ENCODE measurements at places on chromosomes 5 and 9.

- no peak for DNase-seq
Observed at GRCh38 chr5:41736641-41737040, 133.6 kb downstream of the OXCT1 start.

GRCh38 chr5:179259731-179260323 lies 85.4 kb downstream of the ADAMTS2 start:
- DNase-seq = no peak

- DNase-seq = peak; percentile 77
Observed at GRCh38 chr5:147453875-147454814, 55.7 kb downstream of the DPYSL3 start.

GRCh38 chr9:91856419-91856818 lies 93.6 kb downstream of the ROR2 start:
- DNase-seq = no peak

DNA sequence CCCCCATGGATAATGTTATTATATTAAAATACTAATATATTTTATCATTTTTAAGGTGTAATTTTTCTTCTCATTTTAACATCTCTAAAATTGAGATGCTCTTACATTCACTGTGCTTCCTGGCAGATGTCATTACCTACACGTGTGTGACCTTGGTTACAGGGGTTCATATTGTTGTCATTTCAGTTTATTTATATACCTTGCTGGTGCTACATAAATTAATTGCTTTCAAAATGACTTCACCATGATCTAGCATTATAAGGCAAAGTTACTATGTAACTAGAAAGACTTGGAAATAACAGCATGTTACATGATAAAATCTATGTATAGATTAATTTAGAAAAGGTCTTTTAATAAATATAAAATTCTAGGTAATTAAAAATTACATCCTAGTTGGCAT lies 60.9 kb downstream of the ARHGEF28 start:
- no peak for DNase-seq

- no peak for DNase-seq
Observed at GRCh38 chr5:128254789-128255188, 171.2 kb downstream of the SLC12A2 start.

DNA sequence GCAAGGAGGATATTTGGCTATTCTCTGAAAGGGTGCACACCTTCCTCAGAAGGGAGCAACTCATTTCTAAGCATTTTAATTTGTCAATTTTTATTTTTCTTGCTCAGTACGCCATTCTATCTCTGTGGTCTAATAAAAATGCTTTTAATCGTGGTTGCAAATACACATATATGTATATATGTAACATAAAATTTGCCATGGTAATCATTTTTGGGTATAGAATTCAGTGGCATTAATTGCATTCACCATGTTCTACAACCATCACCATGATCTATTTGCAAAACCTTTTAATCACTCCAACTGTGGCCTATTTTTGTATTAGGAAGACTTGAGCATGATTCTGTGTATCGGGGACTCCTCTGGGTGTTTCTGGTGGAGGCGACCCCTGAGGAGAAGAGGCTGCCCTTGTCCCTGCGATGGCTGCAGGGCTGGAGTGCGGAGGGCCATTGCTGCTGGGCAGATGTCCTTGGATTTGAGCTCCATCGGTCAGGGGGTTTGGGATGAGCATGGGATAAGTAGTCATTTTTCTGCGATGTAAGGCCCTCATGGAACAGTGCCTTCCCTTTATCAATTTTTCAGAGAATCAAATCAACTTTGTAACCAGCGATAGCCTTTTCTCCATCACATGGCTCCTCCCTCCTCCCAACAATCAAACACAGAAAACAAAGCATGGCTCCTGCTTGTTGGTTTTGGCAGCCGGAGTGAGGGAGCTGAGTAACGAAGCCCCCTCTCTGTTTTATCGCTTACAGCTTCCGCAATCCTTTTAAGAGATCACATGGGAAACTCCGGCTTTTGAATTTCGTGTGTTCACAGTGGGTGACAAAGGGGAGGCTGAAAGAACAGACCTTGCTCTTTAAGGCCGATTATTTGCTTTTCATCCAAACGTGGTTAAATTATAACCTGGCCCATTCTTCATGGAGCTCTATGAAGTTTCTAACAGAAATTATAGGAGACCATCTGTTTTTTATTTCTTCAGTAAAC lies 187.3 kb downstream of the TENT4A start:
- DNase-seq = no peak

DNA sequence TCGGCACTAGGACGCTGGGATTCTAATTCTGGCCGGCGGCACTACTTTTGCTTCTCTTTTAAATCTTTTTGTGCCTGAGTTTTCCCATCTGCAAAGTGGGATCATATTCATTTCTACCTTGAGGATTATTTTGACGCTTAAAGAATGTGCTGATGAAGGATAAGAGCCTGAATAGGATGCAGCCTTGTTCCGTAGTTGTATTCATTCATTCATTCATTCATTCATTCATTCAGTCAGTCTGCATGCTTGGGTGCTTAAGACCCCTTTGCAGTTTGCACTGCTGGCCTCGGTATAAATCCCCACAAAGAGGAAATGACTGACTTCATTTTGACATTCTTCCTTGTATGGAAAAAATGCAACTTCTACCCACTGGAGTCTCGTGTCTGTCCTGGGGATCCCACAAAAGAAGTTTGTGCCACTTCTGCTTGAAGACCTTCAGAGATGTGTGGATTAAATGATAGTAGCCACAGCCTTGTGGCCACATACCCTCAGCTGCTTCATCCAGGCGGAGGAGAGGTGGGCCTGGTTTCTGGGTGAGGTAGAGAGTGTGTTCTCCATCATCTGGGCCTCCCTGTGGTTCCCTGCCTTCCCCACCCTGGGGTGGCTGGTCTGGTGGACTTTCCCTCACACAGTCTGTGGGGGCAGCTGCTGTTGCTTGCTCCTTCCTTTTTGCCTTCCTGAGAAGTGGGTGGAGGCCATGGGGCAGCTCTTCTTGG lies 62.6 kb downstream of the PPARGC1B start:
- no peak for DNase-seq

GRCh38 chr9:120344230-120344629 lies 235.7 kb downstream of the CDK5RAP2 start:
- DNase-seq = peak; percentile 14

- peak; percentile 83 for DNase-seq
Observed at GRCh38 chr5:142713121-142713706, 27.3 kb upstream of the FGF1 start.

DNA sequence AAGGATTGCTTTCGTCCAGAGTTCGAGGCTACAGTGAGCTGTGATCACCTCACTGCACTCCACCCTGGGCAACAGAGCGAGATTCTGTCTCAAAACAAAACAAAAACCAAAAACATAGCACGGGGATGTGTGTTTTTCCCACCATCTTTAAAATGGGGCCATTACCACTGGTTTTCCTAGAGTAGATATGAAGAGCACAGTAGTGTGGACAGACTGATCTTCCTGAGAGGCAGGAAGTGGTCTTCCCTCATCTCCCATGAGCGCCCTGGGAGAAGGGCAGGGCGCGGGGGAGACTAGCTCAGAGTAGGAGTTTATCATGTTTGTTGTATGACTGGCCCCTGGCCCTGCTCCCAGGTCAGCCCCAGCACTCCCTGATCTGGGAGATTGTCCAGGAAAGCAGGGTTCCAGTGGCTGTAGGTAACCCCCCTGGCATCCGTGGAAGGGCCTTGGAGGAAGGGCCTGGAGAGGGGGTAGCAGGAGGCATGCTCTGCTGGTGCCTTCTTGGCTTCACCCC lies 2.3 kb downstream of the SUSD3 start:
- no peak for DNase-seq

- DNase-seq = no peak
Observed at GRCh38 chr5:99045871-99046270, 117.1 kb upstream of the CHD1 start.

- DNase-seq = no peak
Observed at GRCh38 chr5:134608555-134608954, 24.1 kb downstream of the SAR1B start.

DNA sequence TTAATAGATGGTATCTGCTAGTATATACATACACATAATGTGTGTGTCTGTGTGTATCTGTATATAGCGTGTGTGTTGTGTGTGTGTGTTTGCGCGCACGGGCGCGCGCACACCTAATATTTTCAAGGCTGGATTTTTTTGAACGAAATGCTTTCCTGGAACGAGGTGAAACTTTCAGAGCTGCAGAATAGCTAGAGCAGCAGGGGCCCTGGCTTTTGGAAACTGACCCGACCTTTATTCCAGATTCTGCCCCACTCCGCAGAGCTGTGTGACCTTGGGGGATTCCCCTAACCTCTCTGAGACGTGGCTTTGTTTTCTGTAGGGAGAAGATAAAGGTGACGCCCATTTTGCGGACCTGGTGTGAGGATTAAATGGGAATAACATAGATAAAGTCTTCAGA lies 757 bp downstream of the FXN start:
- peak; percentile 6 for DNase-seq

GRCh38 chr9:126550891-126551351 lies 62.8 kb upstream of the LMX1B start:
- DNase-seq = no peak

DNA sequence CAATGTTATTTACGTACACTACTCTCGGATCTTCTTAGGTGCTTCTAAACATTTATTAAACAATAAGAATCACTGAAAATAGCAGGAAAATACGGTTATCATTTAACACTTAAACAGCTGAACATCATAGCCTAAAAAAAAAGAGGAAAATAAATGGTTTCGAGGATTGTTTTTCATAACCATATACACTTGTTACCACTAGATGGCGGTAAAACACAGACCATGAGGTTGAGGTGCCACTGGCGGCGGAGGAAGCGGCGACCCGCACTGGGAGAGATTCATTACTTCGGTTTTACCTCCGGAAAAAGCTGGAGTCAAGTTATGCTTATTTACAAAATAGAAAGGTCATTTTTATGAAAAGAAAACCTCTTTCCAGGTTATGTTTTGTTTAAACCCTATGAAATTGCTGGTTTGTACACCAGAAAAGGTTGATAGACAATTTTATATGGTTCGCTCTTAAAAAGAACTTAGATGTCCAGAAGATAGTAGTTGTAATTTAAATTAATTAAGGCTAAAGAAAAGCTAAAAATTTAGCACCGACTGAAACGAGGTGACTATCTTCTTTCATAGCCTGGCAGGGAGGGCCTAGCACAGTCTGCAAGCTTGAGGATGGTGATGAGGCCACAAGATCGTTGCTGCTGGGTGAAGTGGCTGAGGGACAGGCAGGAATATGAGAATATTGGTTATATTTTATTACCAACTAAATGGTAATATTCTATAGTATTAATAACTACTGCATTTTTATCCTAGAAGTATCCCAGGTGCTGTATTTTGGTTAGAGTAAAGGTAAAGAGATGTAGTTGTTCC lies 605.7 kb downstream of the RAB3C start:
- peak; percentile 72 for DNase-seq

- no peak for DNase-seq
Observed at GRCh38 chr5:137710086-137710485, 25.8 kb downstream of the KLHL3 start.

- DNase-seq = peak; percentile 29
Observed at GRCh38 chr5:337563-338130, 16.1 kb downstream of the AHRR start.

DNA sequence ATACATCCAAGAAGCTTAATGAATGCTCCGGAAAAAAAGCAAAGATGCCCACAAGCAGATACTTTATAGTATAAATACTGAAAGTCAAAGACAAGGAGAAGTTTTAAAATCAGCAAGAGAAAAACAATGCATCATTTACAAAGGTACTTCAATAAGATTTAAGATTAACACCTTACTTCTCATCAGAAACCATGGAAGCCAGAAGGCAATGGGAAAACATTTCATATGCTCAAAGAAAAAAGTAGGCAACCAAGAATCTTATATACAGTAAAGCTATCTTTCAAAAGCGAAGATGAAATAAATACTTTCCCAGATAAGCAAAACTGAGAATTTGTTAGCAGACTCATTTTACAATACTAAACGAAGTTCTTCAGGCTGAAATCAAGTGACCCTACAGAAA lies 51.1 kb downstream of the ABHD17B start:
- DNase-seq = peak; percentile 16
